ENCODE measurements at places on chromosomes 5 and 9.

GRCh38 chr9:26234865-26235264 is 556.6 kb upstream of the TUSC1 start:
- DNase-seq: no peak

DNA sequence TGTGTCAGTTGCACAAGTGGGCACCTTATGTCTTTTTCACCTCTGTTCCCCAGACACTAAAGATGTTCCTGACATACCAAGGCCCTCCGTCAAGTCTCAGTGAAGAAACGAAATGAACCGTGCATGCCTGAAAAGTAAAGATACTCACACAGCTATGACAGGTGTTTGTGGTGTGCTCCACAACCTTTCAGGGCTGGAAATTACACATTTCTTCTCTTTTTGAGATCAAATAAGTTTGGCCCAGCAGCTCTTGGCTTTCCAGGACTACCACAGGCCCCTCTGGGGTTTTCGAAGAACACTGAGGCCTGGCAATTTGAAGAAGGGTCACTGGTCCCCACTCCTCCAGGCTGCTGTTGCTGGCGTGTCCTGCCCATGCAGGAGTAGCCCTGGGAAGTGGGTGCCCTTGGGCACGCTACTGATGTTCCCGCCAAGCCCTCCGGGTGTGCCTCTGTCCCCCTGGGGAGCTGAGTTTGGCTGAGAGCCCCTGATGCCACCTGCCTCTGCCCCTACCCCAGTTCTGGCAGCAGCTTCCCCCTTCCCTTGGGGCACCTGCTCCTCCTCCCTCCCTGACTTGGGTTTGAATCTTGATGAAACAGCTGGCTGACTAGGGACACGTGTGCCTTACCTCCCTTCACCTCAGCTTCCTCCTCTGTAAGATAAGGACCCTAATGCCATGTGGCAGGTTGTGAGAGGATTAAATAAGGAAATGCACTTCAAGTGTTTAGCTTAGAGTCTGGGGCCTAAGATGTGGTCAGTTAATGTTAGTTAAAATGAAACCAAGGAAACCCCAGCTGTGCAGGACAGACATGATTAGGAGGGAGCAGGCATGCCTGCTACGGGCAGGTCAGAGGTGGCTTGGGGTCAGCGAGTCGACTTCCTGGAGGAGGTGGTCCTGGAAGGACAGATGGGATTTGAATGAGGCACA is 49.1 kb upstream of the GADD45G start:
- DNase-seq: no peak

GRCh38 chr5:95026718-95027117 is 258.2 kb downstream of the MCTP1 start:
- no peak for DNase-seq

- no peak for DNase-seq
These were observed 25.6 kb downstream of the CAMK2A start for GRCh38 chr5:150263801-150264621.

- no peak for DNase-seq
These were observed 17.9 kb downstream of the ERAP1 start for GRCh38 chr5:96789794-96790330.

- DNase-seq: no peak
These were observed 2.1 kb downstream of the SYNPO start for GRCh38 chr5:150642567-150642927.

DNA sequence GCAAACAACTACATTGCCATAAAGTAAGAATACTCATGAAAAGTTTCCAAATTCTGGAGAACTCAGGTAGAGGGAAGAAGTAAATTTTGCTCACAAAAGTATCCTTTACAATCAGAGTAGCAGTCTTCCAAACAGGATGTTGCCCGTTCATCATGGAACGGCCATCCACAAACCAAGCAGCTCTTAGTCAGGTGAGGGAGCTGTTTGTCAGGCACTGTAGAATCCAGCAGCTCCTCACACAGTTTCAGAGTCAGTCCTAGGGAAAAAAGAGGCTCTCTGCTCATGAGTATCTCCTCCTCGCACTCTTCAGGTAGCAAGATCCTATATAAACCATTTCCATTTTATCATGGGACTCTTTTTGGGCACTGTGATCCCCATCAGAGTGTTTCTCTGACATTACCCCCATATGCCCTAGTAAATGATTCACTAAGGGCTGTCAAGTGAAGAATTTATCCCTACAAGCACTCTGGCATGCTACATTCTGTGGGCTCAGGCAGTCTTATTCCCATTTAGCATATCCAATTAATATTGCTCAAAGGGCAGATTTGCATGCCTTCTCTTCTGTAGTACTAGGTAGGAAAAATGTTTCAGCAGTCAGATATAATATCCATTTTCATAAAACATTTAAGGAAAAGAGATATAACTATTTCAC is 97.9 kb downstream of the WDR41 start:
- no peak for DNase-seq

DNA sequence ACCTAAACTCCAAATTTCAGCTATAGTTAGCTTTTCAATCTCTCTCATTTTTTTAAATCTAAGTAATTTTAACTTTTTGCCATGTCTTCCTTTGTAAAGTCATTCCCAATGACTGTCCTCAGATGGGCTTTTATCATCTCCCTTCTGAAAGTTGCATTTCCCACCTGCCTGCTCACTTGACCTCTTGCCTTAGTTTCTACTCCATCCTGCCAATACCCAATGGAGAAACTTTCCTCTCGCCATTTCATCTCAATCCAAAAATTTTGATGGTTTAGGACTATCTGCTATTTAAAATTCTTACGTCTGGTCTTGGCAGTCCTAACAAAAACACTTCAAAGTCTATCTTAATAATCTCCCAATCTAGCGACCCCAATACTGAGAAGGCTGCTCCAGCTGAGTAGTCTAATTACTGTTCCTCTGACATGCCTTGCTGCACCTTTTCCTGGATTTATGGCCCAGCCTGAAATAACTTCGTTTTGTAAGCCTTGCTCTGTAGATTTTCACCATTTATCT is 231.3 kb downstream of the PRR16 start:
- DNase-seq: no peak

DNA sequence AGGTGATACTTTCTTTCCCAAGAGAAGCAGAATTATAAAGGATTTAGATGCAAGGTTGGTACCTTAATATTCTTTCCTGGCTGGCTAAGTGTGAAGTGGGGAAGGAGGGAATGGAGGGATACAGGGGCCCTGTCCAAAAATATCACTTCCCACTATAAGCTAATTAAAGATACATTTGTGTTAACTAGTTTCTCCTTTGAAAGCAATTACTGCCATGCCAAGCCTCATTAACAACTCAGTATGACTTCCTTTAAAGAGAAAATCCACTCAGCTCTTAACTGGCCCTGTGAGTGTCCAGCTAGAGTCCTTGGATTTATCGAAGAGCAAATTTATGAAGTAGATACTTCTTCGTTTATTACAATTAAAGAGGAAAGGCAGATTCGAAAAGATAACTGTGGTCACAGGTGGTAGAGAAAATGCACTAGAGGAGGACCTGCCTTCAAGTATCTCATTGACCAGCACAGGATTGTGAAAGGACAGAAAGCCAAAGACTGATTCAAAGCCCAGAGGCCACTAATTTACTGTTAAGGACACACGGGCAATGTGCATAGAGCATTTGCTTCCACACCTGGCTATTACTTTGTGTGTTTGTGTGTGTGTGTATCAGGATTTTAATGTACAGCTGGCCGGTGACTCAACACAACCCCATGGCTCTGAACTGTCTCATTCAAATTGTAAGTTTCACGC is 11.2 kb upstream of the GLDC start:
- no peak for DNase-seq

- DNase-seq: no peak
These were observed 17.1 kb upstream of the GRHPR start for GRCh38 chr9:37405350-37405749.

- DNase-seq: no peak
These were observed 7.3 kb downstream of the PPP3R2 start for GRCh38 chr9:101587332-101588043.

DNA sequence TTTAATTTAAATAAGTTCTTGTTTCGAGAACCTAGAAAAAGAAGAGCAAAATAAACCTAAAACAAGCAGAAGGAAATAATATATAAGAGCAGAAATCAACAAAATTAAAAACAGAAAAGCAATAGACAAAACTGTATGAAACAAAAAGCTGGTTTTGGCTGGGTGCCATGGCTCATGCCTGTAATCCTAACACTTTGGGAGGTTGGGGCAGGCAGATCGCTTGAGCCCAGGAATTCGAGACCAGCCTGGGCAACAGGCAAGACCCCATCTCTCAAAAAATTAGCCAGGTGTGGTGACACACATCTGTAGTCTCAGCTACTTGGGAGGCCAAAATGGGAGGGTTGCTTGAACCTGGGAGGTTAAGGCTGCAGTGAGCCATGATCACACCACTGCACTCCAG is 59.2 kb upstream of the OTP start:
- DNase-seq: no peak

- DNase-seq: peak; percentile 13
These were observed 668 bp downstream of the ETF1 start for GRCh38 chr5:138542180-138542955.

DNA sequence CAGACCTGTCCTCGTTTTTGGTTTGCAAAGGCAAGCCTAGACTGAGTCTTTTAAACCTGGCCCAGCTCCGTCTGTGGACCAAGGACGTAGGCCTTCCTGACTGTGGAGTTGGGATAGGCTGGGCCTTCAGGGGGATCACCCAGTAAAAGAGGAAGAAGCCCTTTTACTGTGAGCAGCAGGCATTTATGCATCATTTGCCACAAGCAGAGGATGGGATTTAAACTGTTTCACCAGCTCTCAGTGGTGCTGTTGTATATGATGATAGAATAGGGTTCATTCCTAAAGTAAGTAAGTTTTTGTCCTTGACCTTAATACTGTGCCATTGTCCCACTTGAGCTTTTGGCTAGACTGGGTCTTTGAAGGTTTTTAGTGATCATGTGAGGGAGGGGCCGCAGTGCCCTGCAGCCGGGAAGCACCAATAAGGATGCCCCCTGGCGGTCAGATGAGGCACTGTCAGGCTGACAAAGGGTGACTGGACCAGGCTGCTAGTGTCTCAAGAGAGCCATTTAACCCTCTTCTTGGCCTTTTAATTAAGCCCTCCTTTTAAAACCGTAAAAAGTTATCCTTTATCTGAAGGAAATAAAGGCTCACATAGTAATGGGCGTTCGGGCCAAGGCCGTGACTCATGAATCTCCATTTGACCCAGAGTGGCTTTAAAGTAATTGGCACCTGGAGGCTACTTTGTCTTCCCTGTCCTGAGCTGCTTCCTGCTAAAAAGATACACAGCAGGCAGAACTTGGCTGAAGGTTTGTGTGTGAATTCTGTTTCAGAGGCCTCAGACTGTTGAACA is 74.0 kb downstream of the UBAP1 start:
- DNase-seq: peak; percentile 75

DNA sequence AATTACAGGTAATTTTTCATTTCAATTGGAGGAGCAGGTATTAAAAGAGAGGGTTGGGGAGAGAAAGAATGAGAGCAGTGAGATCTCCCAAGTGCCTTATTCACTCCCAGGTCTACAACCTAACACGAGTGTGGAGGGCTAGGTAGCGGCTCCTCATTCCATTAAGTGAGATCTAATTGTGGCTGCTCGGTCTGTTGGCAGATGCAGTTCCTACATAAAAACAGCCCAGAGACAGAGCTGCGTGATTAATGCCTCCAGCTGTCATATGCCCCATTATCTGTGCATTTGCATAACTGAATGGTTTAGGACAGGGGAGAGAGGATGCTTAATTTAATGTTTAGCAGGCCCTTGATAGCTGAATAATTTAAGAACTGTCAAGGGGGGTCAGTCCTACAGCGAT is 100.5 kb downstream of the PSAT1 start:
- DNase-seq: no peak

- DNase-seq: peak; percentile 32
These were observed 10.0 kb upstream of the GRIN1 start for GRCh38 chr9:137128862-137129455.

- no peak for DNase-seq
These were observed 5.6 kb downstream of the GBA2 start for GRCh38 chr9:35743452-35743851.

DNA sequence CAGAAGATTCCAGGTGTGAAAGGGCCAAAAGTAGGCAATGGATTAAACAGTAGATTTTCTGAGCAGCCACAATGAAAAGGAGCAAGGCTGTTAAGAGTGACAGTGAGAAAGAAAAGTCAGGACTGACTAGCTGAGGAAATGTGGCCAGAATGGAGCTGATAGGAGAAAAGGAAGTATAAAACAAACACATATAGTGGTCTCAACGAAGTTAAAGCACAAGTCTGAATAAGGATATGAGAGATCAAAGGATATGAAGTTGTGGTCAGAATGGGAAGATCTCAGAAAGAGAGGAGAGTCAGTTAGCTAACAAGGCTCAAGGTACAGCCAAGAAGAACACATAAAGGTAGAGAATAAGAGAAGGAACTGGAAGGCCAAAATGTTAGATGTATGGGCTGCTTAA is 39.9 kb downstream of the FNIP1 start:
- DNase-seq: no peak

DNA sequence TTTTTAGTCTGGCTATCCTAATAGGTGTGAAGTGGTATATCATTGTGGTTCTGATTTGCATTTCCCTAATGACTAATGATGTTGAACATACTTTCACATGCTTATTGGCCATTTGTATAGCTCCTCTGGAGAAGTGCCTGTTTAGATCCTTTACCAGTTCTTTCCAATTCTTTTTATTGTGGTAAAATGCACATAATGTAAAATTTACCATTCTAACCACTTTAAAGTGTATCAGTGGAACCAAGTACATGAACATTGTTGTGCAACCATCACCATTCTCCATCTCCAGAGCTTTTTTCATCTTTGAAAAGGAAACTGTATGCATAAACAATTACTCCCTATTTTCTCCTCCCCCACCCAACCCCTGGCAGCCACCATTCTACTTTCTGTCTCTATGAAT is 95.4 kb downstream of the NRG2 start:
- DNase-seq: no peak

DNA sequence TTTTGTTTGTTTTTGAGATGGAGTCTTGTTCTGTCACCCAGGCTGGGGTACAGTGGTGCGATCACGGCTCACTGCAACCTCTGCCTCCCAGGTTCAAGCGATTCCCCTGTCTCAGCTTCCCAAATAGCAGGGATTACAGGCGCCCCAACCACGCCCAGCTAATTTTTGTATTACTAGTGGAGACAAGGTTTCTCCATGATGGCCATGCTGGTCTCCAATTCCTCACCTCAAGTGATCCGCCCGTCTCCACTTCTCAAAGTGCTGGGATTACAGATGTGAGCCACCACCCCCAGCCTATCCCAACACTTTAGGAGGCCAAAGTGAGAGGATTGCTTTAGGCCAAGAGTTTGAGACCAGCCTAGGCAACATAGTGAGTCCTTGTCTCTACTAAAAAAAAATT is 19.3 kb downstream of the SPZ1 start:
- DNase-seq: no peak

DNA sequence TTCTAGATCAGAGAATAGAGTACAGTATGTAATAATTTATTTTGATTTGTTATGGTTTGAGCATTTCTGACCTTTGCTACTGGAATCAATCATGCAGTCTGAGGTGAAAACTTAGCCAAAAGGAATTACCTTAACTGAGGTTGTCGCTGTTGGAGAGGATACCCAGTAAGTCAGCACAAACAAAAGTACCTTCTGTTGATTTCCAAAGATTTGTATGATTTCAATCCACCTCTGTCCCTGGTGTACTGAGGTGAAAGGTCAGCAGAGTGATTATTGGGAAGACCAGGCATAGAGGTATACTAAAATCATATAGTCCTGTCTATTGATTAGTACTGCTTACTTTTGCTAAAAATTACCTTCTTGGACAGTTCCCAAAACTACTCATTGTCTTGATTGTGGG is 32.8 kb downstream of the RUSC2 start:
- no peak for DNase-seq

- no peak for DNase-seq
These were observed 9.7 kb downstream of the FNIP1 start for GRCh38 chr5:131786900-131787692.
